ENCODE measurements at places on chromosomes 3 and 15.

DNA sequence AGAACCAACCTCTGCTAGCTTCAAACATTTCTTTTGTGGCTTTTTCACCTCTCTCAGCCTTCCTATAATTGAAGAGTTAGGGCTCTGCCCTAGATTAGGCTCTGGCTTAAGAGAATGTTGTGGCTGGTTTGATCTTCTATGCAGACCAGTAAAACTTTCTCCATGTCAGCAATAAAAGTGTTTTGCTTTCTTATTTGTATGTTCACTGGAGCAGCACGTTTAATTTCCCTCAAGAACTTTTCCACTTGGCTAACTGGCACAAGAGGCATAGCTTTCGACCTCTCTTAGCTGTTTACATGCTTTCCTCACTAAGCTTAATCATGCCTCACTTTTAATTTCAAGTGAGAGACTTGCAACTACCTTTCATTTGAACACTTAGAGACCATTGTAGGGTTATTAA lies 964.7 kb downstream of the ROBO2 start:
- no peak for DNase-seq

DNA sequence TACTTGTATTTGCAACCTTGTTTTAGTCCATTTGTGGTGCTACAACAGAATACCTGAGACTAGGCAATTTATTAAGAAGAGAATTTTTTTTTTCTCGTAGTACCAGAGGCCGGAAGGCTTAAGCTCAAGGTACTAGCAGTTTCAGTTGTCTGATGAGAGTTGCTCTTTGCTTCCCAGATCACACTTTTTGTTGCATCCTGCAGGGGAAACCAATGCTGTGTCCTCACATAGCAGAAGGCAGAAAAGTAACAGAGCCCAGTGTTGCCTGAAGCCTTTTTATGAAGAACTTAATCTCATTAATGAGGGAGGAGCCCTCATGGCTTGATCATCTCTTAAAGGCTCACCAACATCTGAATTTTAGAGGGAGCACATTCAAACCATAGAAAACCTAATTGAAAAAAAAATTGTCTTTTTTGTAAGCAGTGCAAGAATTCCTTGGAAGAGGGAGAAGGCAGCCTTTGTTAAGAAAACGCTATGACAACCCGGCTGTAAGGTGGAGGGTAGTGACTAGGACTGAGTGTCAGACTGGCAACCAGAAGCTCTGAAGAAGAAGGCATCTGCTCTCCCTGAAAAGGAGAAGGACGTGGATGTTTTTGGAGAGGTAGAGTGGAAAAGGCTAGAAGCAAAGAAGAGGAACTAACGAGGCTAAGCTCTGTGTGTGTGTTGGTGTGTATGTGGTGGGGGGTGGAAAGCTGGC lies 1245.3 kb downstream of the ROBO2 start:
- DNase-seq, result no peak

- DNase-seq, result no peak
Observed at GRCh38 chr3:108667312-108667711, 77.8 kb downstream of the DZIP3 start.

DNA sequence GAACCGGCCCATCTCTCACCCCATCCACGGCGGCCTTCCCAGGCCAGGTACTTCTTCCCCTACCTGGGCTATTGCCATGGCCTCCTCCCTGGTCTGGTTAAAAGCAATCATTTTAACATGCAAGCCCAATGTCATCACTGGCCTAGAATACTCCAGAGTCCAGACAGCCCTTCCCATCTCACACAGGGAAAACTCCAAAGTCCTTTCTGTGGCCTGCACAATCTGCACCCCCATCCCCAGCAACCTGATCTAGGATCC lies 45.8 kb upstream of the SLCO2A1 start:
- no peak for DNase-seq

DNA sequence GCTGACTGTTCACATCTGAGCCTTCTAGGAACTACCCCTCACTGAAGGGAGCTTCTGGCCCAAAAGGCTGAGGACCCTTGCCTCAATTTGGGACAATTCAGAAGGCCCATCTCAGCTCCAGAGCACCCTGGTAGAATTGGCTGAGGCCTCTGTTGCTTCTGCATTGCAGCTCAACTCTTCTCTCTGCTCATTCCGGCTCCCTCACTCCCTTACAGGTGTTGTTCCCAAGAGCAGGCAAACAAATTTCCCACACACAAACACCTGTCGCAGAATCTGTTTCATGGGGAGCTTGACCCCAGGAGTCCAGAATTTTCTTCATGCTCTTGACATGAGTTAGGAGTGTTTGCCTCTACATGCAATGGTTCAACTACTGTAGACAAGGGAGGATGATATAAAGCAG lies 78.7 kb downstream of the CRYGS start:
- no peak for DNase-seq

DNA sequence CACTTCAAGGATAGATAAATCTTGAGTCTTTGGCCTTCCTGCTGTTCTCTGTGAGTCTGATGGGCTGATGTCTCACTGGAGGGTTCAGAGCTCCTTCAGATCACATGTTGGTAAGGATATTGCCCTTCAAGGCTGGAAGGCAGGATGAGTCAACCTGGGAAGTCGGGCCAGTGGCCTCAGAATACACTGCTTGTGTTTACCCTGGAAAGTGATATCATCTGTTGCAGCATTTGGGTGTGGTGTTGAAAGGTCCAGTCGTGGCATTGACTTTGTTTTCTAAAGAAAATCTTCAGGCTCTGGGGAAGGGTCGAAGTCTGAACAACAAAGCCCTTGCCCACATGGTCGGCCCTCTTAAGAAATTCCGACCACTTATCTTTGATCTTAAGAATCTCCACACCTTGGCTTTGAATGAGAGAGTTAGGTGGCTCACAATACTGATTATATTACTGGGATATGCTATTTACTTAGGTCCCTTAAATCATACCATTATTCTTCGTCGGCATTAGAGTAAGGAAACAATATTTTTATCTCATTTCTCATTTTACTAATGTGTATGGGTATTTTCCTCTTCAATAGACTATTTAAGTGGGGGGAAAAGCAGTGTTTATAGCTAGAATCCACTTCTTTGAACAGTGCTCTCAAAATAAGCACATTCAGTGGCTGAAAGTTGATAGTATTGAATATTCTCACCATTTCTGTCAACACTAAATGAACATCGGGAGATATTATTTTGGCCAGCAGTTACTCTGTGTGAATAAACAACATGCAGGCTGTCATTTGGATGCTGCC lies 303.9 kb upstream of the RASGRP1 start:
- DNase-seq, result no peak

DNA sequence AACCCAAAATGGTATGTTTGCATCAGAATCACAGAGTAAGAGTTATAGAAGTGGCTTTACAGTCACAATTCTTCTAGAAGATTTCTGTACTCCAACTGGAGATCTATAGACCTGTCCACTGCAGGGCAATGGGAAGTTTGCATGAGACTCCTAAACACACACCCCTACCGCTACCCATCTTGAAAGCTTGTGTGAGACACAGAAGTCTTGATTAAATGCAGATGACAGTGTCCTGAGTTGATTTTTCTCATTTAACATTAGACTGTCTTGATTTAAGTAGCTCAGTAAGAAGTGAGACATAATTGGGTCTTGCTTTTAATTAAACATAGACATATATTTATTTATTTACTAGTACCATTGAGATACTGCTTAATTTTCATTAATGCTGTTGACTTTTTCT lies 54.4 kb downstream of the CD47 start:
- no peak for DNase-seq

- no peak for DNase-seq
Observed at GRCh38 chr3:113783980-113784379, 37.1 kb downstream of the ATP6V1A start.

DNA sequence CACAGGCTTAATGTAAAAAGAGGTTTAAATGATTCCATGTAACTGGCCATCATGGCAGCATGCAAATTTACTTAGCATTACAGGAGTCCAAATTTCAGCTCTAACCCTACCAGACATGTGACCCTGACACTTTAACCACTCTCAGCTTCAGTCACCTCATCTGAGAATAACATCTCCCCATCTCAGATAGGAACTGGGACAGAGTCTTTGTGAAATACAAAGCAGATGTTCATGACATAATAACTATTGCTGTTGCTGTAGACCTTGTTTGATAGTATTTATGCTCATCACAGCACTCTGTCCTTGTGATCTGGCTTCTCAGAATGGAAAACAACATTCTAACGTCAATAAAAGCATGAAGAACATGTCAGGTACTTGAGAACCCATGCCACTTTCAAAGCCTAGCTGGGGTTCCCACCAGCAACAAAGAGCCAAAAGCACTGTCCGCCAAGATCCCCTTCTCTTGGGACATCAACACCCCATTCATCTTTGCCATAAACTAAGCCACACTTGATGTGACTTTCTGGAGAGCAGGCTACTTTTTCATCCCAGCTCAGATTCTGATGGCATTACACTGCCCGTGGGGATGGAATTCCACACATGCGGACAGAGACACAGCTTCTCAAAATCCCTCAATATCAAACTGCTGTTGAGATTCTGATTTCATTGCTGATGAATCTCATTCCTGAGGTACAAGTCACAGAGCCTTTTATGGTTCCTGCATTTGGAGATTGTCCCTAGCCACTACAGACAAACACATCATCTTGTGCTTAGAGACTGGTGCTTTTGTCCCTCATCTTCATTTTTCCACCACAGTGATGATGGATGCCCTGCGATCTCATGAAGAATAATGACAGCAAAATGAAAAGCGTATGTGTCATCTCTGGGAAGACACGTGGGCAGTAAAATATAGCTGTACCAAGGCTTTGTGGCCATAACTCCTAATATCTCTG lies 202.7 kb downstream of the TNIK start:
- no peak for DNase-seq

GRCh38 chr3:175082631-175083030 lies 223.5 kb downstream of the NAALADL2 start:
- DNase-seq, result no peak

GRCh38 chr15:88603885-88604284 lies 17.3 kb upstream of the AEN start:
- no peak for DNase-seq

GRCh38 chr3:2984831-2985220 lies 125.3 kb downstream of the IL5RA start:
- DNase-seq, result no peak

DNA sequence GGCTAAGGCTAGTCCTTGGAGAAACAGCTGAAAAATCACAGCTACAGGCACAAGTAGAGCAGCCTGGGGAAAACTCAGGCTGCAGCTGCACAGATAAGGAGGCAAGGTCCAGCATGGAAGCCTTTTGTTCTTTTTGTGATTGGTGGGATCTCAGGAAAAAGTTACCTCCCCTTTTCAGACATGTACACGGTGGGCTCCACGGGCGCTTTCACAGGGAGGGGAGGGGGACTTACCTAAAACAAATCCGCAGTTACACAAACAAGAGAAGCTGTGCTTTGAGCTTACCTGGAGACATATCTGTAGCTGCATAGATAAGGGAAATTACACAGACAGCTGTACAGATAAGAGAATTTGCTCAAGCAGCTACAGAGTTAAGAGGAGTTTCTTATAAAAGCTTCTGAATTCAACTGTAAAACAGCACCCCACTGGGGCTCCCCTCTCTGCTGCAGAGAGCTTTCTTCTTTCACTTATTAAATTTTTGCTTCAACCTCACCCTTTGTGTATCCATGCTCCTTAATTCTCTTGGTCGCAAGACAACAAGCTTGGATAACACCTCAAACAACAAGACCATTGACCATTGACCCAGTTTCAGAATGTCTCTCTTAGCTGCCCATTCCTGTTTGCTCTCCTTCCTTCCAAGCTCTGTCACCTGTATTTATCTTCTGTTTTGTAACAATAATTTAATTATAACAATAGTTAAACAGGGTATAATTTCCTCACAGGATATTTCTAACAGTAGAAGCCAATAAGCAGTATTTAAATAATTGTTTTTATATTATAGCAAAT lies 10.9 kb upstream of the CD200 start:
- no peak for DNase-seq

DNA sequence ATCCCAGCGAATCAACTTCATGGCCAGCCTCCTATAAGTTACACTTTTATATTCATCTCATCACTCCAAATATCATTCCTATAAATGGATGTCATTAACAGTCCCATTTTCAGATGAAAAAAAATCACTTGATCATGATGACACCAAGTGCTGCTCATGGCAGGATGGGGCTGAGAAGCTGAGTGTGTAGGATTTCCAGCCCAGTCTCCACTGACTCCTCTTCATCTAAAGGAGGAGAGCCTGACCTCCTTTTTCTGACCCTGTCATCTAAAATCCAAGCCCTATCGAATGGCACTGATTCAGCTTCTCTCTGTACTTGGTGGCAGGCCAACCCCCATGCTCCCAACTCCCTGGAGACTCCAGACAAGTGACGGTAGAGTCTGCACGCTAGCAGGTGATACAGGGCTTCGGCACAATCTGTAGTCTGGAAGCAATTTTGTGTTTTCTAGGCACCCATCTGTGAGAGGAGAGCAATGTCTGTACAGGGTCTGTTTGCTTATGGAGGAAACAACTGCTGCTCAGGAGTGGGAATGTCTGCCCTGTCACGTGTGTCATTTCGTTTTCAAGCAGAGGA lies 103.2 kb downstream of the EPHB1 start:
- no peak for DNase-seq

All from NCI-H2029 (cell line).